ENCODE measurements at places on chromosomes 2 and 18. TPM values are rescaled to one million over a fixed set of nuclear protein-coding genes. Genes with fewer than 3 reads are reported as not detected.

IFIH1 gene
- 38.1 TPM for total RNA-seq

GRCh38 chr2:192011196-192011595 lies 164.3 kb upstream of the CAVIN2 start:
- H3K4me1 ChIP-seq: no peaks in the 10 kb centered on the region
- H3K27ac ChIP-seq: no peak overlapping the region
- H3K36me3 ChIP-seq: no peaks in the 10 kb centered on the region
- no peaks in the 10 kb centered on the region for H3K27me3 ChIP-seq

TLX2 gene
- total RNA-seq: not detected

SPHKAP gene
- 0.35 TPM for total RNA-seq

DNA sequence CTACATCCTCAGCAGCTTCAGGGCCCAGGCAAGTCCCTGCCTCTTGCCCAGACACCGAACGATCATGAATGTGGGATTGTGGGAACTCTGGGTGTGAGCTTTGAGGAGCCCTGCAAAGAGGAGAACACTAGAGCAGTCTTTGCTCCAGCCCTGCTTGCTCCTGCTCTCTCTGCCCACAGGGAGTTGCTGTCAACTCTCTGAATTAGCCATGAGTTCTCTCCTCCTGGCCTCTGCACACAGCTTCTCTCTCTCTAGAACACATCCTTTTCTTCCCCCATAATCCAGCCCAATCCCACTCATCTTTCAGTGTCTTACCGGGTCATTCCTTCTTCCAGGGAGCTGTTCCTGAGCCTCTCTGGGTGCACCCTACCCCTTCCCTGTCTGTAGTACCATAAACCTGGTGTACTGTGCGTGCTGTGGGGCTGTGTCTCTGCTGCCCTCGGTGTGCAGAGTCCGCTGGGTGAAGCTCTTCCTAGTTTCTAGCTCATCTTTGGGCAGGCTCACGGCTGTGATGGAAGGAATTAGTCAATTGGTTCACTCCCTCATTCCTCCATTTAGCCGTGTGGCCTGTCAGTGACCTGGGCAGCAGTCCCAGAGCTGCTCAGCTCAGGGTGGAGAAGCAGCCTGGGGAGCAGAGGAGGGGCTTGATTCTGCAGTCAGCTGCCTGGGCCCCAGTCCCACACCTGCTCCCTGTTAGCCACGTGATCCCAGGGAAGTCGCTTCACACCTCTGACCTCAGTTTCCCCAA lies 132.9 kb upstream of the HDAC4 start:
- H3K4me3 ChIP-seq: no peak overlapping the region
- H3K27ac ChIP-seq: no peak overlapping the region
- H3K36me3 ChIP-seq: no peaks in the 10 kb centered on the region
- no peaks in the 10 kb centered on the region for H3K4me1 ChIP-seq

- H3K36me3 ChIP-seq: no peaks in the 10 kb centered on the region
- H3K4me1 ChIP-seq: no peaks in the 10 kb centered on the region
- H3K4me3 ChIP-seq: no peak overlapping the region
- DNase-seq: no peak
- no peaks in the 10 kb centered on the region for H3K27me3 ChIP-seq
Measured at GRCh38 chr18:45549290-45549689, 66.0 kb upstream of the SLC14A2 start.
